T follicular helper cell (primary cell): ENCODE measurements at places on chromosomes 11 and 22.

GRCh38 chr11:132045107-132045506 lies 674.7 kb downstream of the NTM start:
- no peak for DNase-seq

- DNase-seq: no peak
Observed at GRCh38 chr22:19354201-19354600, 62.7 kb upstream of the CLTCL1 start.

GRCh38 chr11:66976028-66976467 lies 944 bp downstream of the C11orf86 start:
- DNase-seq: no peak

- DNase-seq: no peak
Observed at GRCh38 chr11:65500387-65501185, 1.7 kb downstream of the MALAT1 start.
